Lung (tissue), 17 donors: ENCODE measurements at places on chromosomes 2 and 18.

DNA sequence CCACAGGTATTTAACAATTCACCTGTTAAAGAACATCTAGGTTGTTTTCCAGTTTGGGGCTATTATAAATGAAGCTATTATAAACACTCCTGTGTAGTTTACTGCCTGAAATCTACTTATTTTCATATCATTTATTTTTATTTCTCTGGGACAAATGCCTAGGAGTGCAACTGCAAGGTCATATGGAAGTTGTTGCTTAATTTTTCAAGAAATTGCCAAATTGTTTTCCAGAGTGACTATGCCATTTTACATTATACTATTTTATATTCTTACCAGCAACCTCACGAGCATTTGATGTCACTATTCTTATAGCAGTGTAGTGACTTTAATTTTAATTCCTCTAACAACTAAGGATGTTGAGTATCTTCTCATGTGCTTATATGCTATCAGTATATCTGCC, 298.4 kb downstream of the EXOC6B start:
- no peak for DNase-seq

DNA sequence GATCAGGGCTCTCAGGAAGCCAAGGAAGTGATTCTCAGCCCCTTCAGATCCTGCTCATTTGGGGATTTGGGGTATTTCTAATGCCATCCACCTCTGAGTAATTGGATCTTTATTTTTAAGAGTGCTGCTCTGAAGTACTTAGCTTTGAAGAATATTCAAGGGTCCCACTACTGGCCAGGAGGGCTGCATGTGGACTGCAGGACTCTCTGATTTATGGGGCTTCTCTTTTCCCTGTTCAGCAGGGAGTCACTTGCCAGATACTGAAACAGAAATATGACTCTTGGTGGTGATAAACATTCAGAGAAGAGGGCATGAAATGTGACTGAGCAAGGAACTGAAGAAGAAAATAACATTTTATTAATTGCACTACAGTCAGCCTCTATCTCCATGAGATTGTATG, 138.5 kb downstream of the MTX2 start:
- no peak for DNase-seq

- DNase-seq, result no peak
These were observed 93.9 kb downstream of the ACVR1 start for GRCh38 chr2:157782057-157782845.

- DNase-seq, result peak; percentile 86
These were observed 58.9 kb upstream of the STON1 start for GRCh38 chr2:48471048-48471474.

DNA sequence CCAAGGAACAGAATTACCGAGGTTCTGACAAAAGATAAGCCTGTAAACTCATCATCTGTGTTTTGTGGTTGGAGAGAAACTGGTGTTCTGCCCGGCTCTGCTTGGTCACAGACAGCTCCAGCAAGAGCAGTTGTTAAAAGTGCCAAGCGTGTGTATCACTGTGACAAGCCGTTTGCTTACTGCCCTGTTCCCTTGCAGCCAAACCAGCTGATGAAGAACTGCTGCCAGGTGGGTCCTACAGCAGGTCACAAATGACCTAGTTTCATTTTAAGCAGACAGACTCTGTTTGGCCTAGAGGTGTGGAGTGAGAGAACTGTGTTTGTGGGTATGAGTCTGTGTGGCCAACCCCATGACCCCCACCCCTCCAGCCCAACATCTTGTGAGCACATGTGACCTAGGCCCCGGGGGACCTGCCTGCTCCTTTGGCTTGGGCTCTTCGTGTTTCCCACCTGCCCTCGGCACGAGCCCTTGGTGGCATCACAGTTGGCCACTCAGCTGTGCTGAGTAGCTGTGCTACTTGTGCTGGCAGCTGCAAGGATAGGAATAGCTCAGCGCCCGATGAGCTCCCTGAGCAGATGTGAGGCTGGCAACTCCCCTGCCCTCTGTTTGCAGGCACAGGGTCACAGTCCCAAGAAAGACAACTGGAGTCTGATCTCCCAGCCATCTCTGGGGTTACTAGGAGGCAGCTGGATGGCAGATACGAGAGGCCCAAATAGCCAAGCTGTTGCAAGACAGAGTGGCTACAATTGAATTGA, 9.7 kb downstream of the OXER1 start:
- no peak for DNase-seq

DNA sequence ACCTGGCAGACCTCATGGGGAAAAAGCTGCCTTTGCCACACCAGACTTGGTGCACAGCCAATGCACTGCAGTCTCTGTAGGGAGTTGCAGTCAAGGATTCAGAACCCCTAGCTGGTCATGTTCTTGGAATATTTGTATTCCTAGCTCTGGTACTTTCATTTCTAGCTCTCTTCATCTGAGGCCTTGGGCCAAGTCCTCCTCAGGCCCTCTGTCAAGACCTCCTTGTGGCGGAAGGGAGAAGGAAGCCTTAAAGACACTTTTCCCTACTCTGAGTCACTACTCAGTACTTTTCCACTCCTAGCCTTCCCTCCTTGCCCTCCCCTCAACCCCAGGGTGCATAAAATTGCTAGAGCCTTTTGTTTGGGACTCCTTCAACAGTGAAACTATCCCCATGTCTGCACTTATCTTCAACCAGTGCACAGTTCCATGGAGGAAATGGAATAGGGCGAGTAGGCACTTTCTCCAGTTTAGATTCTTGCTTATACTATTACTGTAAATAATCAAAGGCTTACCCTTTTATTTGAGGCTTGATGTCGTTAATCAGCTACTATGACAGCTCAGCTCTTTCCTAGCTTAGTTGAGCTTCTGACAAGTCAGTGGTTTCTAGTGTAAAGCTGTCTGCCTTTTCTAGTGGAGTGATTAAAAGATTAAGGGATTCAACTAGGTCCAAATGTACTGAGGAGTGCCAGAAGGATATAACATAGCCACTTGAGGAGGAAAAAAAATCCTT, 15.8 kb downstream of the M1AP start:
- DNase-seq, result no peak

GRCh38 chr18:2254977-2255376, 316.3 kb downstream of the METTL4 start:
- DNase-seq, result no peak

- DNase-seq, result peak; percentile 77
These were observed 491.0 kb downstream of the CDH2 start for GRCh38 chr18:27685807-27686412.

DNA sequence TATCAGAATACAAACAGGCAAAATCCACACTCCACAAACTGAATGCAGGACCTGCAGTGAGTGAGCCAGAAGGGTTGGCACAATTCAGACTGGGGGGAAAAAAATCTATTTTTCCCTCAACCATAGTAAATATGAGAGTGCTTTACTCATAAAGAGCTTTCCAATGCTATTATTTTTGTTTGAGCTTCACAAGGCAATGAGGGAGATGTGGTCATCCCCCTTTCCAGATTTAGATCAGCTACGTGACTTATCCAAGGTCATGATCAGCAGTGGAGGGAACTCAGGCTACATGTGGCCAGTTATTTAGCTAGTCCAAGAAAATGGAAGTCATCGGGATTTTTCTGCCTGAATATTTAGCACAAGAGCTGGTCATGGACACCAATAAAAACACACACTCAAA, 120.4 kb upstream of the KLF7 start:
- no peak for DNase-seq

GRCh38 chr18:44423814-44424644, 256.7 kb upstream of the SETBP1 start:
- peak; percentile 27 for DNase-seq

DNA sequence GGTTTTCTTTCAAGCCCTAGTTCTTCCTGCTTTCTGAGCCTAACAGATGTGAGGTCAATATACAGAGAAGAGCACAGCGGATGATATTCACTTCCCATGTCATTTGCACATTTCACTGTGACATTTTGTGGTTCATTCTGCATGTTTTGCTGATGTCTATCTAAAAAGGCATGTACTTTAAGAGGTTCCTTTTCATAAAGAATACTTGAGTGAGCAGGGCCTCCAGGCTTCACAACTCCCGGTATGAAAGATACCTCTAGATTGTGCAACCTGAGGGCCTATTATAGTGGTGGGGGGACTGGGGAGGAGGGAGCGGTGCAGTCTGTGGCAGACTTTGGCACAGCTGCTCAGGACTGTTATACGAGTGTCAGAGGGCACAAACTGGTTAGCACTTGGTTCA, 54.6 kb downstream of the CPO start:
- DNase-seq, result peak; percentile 27

- DNase-seq, result no peak
These were observed 90.5 kb upstream of the UPP2 start for GRCh38 chr2:158011055-158011771.

- DNase-seq, result peak; percentile 37
These were observed 670 bp upstream of the MOCOS start for GRCh38 chr18:36186461-36187192.
